ENCODE measurements at places on chromosomes 1 and 21.

GRCh38 chr21:41438425-41439113 is 12.5 kb downstream of the MX1 start:
- DNase-seq: no peak

GRCh38 chr1:36225283-36225899 is 1.1 kb downstream of the THRAP3 start:
- DNase-seq: no peak

- DNase-seq: no peak
Observed at GRCh38 chr1:70327306-70328076, 27.0 kb downstream of the ANKRD13C start.

GRCh38 chr1:85581802-85582686 is 1.5 kb downstream of the CCN1 start:
- DNase-seq: no peak

DNA sequence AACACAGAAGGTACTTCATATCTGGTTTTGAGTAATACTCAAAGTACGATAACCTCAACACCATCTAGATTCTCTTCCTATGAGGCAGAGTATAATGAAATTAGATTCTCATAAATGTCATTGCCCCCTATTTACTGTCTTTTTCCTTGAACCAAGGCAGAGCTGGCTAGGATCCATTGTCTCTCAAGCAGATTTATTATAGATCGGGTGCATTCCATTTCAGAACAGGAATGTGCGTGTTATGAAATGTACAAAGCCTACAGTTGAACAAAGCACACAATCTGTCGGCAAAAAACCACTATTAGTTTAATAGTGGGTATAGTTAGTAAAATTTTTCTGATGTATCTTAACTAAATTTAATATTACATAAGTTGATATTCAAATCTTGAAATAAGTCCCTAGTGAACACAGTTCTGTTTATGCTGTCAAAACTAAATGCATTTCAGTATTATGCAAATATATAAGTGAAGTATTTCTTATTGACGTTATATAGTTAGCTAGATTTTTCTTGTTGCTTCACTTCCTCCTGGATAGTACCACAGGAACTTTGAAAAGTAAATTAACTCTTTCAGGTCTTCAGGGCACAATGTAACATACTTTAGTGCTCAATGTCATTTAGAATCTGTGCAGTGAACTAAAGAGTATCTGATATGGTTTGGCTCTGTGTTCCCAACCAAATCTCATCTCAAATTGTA is 92.1 kb downstream of the DDAH1 start:
- no peak for DNase-seq

DNA sequence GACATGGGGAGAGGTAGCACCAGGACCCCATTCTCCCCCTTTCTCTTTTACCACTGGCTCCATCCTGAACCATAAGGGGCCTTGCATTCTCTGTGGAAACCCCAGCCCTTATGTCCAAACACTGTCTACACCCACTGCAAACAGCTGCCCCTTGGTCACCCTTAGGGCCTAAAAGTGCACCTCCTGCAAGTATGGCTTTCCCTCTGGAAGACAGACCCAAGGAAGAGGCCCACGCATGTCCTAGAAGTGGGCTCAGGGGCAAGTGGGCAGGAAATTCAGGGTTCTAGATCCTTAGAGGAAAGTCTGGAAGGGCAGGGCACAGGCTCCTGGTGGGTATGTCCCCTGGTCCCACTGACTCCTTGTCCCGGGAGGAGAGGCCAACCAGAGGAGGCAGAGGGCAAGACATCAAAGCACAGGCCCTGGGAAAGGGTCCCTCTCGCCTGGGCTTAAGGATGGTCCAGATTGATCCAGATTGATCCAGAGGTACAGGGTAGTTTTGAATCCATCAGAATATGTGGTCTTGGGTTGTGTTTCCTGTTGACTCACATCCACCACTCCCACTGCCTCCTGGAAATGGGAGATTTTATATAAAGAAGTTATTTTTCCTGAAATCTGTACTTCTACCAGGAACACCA is 150.9 kb downstream of the GRIK3 start:
- no peak for DNase-seq

GRCh38 chr1:14970115-14970798 is 183.3 kb upstream of the TMEM51 start:
- no peak for DNase-seq

DNA sequence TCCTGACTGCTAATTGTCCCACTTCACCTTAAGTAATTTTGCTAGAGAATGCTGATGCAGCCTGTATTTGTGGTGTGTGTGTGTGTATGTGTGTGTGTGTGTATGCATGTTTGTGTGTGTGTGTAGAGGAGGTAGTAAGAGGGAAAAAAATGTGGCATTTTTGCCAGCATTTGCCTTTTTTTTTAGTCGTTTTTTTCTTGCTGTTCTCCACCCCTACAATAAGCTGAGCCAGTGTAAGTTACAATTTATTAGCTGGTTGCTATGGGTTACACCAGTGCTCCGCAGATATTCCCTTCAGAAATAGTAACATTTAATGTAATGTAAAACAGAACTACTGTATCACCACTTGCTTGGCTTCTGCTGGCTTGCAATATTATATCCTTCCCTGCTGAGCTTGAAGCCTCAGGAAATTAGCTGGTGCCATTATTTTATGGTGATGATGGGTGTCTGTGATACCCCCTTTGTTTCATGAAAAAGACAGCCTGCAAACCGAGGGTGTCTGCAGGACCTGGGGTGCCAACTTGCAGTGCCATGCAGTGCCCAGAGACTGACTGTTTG is 23.4 kb upstream of the IGSF3 start:
- no peak for DNase-seq
